Osteoblast (primary cell): ENCODE measurements at places on chromosomes 1 and 21. TPM values are rescaled to one million over a fixed set of nuclear protein-coding genes. Genes with fewer than 3 reads are reported as not detected.

DNA sequence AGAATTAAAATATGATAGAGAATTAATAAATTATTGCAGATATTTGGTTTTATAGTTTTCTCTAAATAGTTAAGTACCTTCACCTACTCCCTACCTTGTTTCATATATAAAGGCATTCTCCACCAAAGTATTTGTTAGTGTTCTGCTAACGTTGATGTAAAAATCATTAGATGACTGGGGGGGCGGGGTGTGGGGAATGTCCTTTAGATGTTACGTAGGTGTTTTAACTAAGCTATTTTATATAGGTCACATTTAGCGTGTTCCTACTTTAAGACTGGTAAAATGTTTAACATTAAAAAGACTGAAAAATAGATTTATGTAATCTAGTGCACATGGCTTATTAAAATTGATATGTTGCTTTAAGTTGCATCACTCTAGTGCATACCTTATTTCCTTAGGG is 48.6 kb downstream of the PTPRC start:
- DNase-seq, result no peak

DNA sequence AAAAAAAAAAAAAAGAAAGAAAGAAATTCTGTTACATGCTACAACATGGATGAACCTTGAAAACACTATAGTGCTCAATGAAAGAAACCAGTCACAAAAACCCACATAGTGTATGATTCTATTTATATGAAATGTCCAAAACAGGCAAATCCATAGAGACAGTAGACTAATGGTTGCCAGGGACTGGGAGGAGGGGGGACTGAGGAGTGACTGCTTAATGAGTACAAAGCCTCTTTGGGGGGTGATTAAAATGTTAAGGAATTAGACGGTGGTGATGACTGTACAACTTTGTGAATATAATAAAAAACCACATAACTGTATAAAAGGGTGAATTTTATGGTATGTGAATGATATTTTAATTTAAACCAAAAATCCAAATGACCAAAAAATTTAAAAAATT is 116.0 kb upstream of the GUCA2B start:
- no peak for DNase-seq

DNA sequence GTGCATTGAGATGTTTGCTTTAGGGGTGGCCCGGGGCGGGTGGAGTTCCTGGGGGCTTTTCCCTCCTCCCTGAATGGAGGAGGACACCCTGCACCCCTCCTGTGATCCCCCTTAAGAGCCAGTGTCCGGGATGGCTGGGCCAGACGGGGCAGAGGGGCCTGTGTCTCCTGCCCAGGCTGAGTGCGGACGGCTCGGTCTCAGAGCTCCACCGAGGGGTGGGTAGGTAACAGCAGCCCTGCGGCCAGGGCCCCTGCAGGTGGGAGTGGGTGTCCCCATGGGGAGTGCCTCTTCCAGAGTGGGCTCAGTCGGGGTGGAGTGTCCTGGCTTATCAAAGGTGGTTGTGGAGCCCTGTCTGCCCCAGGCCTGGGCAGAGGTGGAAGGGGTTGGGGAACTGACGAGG is 23.1 kb downstream of the TP73 start:
- no peak for DNase-seq

GRCh38 chr21:27505516-27505915 is 538.6 kb upstream of the ADAMTS5 start:
- DNase-seq, result no peak

The LINGO4 gene
- not detected in 2 replicates for total RNA-seq

DNA sequence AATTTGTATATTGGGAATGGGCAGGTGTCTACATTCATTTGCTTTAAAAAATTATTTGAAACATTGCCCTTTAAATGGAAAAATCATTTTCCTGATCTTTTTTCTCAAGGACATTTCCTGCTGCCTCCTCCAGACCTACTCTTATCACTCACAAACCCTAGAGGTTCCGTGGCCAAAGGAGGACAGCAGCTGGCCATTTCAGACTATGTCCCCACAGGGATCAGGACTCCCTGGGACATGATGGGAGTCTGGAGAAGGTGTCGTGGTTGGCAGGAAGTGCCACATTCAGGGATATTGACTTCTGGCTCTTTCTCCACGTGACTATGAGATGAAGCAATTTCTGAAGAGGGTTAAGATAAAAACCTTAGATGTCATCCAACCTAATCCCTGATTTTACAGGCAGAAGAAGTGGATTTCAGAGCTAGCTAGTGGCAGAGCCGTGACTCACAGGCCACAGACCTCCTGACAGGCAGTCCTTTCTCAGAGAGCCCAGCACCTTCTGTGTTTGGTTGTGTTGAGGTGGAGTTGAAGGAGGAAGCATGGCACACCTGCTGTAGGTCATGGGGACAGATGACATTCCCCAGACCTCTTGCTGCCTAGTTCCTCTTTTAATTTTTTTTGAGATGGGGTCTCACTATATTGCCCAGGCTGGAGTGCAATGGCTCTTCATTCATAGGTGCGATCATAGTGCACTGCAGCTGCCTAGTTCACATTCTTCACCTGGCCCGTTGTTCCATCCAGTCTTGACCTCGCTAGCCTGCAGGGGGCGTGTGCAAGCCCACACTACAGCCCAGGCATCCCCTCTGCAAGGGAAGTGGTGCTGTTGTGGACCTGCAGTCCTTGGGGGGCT is 25.5 kb upstream of the IL10 start:
- DNase-seq, result peak; percentile 38
